ENCODE measurements at places on chromosomes 5 and 9. TPM values are rescaled to one million over a fixed set of nuclear protein-coding genes. Genes with fewer than 3 reads are reported as not detected.

CTSL gene
- 28.9 TPM for total RNA-seq

CCDC192 gene
- total RNA-seq = not detected

MRPS30 gene
- total RNA-seq = 154 TPM

DTWD2 gene
- 10.8 TPM for total RNA-seq

ADAMTS19 gene
- 6.2 TPM for total RNA-seq

PCDHB14 gene
- total RNA-seq = 16.3 TPM

PCDHB16 gene
- 8.2 TPM for total RNA-seq

HINT2 gene
- total RNA-seq = 7.5 TPM

FGF1 gene
- 6.8 TPM for total RNA-seq

AQP3 gene
- 1.1 TPM for total RNA-seq

Measured in cerebellum (tissue), 4 donors.